ENCODE measurements at places on chromosomes 1 and 21.

DNA sequence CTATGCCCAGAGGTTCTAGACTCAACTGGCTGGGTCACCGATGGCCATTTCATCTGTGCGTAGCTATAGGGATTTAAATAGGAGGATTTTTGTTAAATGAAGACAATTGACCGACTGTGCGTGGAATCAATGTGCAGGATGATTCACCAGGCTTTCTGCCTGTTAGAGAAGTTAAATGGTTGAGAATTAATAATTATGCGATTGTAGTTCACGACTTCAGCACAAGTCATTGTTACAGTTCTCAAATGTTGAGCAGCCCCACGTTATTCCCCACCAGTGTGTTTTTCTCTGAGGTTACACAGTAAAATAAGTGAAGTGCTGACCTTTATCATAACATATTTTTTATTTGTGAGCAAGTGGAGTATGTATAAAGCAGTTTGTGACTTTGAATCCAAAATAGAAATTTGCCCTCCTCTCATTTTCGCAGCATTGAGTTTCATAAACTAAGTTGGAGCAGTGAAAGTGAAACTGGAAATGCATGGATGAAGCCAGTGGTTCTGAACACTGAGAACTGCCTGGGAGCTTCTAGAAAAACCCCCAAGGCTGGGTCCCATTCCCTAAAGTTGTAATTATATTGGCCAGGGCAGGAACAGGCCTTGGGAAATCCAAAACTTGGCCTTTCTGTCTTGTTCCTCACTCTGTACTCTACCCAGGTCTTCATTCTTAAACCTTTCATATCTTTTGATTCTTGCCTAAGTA is 102.6 kb downstream of the GALNT2 start:
- no peak for DNase-seq

GRCh38 chr1:237789619-237790018 is 101.1 kb downstream of the ZP4 start:
- DNase-seq = no peak

GRCh38 chr21:41427556-41427955 is 1.5 kb downstream of the MX1 start:
- DNase-seq = no peak

DNA sequence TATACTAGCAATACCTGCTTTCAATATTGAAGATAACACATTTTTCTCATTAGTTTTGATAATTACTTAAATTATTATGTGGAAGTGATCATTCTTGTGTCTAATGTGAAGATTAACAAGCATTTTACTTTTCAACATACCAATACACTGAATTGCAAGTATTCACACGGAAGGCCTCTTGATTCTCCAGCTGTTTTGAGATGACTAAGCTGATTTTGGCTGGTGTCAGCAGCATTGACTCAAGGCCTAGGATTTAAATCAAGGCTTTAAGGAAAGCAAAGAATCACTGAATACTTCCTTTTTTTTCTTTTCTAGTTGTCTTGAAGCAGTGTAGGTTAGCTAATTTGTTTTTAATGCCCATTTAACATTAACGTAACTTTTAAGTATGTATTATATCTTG is 373.7 kb downstream of the SRGAP2C start:
- no peak for DNase-seq

GRCh38 chr1:15246960-15247614 is at the start of gene FHAD1:
Gene FHAD1, plus strand, starts transcription at chr1:15247223. Its CDS starts 4,562 bp downstream, at chr1:15251785.
- peak; percentile 19 for DNase-seq

DNA sequence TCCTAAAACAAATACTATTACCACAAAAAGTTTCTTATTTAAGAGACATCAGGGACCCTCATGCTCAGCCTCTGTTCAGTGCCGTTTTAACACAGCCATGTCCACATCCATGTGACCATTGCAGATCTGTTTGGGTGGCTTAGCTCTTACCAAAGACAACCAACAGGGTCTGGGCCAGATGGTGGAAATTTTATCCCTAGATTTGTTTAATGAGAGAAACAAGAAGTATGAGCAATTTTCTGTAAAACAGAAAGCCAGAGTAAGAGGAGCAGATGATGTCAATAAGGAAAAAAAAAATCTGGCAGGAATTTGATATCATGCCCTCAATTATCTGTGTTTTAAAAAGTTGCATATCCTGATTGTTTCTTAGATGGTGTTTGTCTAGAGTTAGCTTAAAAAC is 299.9 kb downstream of the TM2D1 start:
- no peak for DNase-seq

- no peak for DNase-seq
Observed at GRCh38 chr1:3747522-3747848, 4.8 kb upstream of the CCDC27 start.

- DNase-seq = no peak
Observed at GRCh38 chr1:29864431-29865022, 628.2 kb downstream of the PTPRU start.

GRCh38 chr1:220170836-220171526 is 77.0 kb downstream of the IARS2 start:
- no peak for DNase-seq

DNA sequence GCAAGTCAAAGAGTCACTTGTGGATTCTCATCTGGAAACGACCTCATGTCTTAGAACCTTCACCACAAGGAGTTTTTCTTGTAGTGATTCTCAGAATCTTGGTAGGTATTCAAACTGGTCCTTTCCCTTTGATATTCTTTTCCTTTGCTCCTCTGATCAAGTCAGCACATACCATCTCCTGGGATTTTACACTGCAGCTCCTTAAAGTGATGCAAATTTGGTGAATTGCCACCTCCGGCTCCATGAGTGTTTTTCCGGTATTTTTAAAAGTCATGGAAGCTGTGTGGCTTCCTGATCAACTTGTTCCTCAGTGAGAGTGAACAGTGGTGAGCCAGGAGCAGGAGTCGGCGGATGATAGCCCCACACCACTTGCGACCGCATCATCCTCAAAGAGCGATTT is 182.1 kb upstream of the DAB1 start:
- no peak for DNase-seq

DNA sequence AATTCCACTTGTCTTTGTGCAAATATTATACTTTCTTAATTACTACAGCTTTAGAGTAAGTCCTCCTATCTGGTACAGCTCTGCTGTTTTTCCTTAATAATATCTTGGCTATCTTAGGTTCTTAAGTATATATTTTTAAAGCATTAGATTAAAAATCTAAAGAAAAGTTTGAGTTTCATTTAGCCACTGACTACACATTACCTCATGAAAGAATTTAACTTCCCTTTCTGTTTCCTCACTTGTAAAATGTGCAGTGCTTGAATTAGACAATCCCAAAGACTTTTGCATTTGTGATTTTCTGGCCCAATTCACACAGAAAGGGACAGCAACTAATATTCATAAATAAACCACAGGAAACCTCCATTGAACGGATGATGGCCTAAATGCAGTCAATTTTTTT is 126.4 kb upstream of the SAMSN1 start:
- DNase-seq = no peak

DNA sequence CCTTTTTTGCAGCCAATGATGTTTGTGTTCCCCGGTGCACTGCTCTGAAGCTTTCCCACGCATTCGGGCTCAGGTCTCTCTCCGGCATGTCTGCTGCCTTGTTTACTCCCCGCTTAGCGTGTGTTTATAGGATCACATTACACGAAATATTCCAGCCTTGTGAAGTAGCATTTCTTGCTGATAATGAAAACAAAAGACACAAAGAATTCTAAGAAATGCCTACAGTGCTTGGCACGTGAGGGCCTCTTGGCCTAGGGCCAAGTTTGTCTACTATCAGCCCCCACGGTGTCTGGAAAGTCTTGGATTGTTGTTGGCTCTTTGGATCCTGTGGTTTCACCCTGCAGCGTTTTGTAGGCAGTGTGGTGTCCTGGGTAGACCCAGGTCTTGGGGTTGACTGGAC is 11.2 kb upstream of the GSTM4 start:
- DNase-seq = no peak

GRCh38 chr1:101344745-101345144 is 107.9 kb downstream of the S1PR1 start:
- no peak for DNase-seq

- no peak for DNase-seq
Observed at GRCh38 chr1:21680381-21680780, 11.2 kb upstream of the RAP1GAP start.

- no peak for DNase-seq
Observed at GRCh38 chr1:238465449-238465848, 574.7 kb upstream of the ZP4 start.

DNA sequence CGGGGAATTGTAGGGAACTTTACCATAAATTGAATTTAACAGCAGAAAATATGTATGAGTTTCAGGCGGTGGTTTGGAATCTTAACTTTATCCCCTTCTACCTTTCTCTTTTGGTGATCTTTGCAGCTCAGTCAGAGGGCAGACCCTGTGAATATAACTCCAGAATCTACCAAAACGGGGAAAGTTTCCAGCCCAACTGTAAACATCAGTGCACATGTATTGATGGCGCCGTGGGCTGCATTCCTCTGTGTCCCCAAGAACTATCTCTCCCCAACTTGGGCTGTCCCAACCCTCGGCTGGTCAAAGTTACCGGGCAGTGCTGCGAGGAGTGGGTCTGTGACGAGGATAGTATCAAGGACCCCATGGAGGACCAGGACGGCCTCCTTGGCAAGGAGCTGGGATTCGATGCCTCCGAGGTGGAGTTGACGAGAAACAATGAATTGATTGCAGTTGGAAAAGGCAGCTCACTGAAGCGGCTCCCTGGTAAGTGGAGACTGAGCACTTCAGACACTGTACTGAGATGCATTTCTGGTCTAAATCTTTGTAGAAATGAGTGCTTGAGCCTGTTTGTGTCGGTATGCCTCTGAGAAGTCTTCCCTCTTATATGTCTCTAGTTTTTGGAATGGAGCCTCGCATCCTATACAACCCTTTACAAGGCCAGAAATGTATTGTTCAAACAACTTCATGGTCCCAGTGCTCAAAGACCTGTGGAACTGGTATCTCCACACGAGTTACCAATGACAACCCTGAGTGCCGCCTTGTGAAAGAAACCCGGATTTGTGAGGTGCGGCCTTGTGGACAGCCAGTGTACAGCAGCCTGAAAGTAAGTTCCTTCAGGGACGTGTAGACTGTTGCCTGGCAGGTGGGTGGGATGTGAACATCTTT is 1.5 kb downstream of the CCN1 start:
- DNase-seq = no peak

GRCh38 chr1:19156676-19157075 is 53.4 kb downstream of the UBR4 start:
- no peak for DNase-seq

- DNase-seq = no peak
Observed at GRCh38 chr1:109273570-109274288, 9.2 kb downstream of the PSRC1 start.

- DNase-seq = no peak
Observed at GRCh38 chr1:210938416-210938925, 195.5 kb downstream of the KCNH1 start.

GRCh38 chr1:85484264-85484663 is 19.3 kb upstream of the DDAH1 start:
- no peak for DNase-seq

DNA sequence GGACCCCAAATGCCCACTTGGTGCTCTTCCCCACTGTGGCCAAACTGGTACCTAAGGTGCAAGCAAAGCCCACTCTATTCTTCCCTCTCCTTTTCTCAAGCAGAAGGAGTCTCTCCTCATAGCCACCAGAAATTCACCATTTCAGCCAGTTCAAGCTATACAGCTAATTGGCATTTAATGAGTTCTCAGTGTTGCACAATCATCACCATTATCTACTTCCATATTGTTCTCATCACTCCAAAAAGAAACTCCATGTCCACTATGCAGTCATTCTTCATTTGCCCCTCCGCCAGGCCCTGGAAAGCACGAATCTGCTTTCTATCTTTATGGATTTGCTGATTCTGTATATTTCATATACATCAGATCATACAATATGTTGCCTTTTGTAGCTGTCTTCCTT is 9.9 kb upstream of the ATG4C start:
- no peak for DNase-seq

- DNase-seq = no peak
Observed at GRCh38 chr1:178752891-178753290, 27.8 kb downstream of the RALGPS2 start.

- no peak for DNase-seq
Observed at GRCh38 chr21:43867332-43867703, 2.3 kb downstream of the AGPAT3 start.

- DNase-seq = no peak
Observed at GRCh38 chr1:20787840-20788795, 1.0 kb upstream of the HP1BP3 start.

GRCh38 chr1:221972276-221973235 is 230.7 kb upstream of the DUSP10 start:
- DNase-seq = no peak

GRCh38 chr1:39576016-39576657 is 453 bp downstream of the PABPC4 start:
- DNase-seq = no peak

DNA sequence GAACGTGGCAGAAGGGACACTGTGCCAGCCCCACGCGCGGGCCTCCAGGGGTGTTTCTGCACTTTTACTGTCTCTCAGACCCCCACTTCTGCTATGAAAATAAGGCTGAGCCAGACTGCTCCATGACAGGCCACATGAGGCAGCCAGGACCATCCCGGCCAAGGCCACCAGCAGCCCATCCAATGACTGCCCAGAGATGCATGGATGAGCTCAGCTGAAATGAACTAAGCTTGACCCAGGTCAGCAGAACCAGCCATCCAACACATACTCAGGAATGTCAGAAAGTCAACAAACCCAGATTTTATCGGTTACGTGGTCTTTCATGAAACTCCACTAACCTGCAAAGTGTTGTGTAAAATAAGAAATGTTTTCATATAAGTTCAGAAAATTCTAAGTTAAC is 51.2 kb downstream of the CCDC185 start:
- DNase-seq = no peak

DNA sequence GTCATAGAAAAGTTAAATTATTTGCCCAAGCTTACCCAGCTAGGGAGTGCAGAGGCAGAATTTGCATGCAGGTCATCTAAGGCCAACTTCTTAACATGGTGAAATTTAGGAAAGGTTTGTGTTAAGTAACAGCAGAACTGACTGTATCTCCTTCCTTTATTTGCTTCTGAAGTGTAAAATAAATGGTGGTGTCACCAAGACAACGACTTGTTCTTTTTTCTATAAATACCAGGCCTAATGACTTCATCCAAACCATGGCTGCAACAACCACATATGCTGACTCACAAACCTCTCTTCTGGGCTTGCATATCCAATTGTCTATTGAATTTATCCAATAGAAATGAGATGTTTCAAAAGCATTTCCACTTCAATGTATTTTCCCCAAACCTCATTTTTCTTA is 19.1 kb downstream of the COL24A1 start:
- DNase-seq = no peak

- no peak for DNase-seq
Observed at GRCh38 chr1:36658838-36659237, 176.1 kb upstream of the CSF3R start.

DNA sequence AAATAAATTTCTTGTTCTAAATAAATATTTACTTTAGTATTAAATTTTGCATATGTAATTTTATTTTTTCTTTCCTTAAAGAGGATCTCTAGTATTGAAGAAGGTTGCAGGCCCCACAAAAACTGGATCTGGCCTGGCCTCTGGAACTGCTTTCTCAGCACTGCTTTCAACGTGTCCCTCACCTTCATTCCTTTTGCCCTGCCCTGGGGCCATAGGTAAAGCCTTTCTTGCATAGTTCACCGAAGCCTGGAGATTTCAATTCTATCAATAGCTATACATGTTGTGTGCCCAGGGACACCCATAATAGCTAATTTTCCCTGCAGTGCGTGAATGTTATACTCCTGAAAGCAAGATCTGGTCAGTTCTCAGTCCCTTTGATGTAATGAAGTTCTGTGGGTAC is 12.0 kb upstream of the GPR137B start:
- no peak for DNase-seq

- no peak for DNase-seq
Observed at GRCh38 chr1:211126622-211127021, 7.3 kb downstream of the KCNH1 start.

Measured in stimulated activated CD8-positive, alpha-beta memory T cell treated with anti-CD3 and anti-CD28 coated beads, Interleukin-7, amount 100 ng/mL, for 24 hours (primary cell).